ENCODE measurements at places on chromosomes 12 and 14. TPM values are rescaled to one million over a fixed set of nuclear protein-coding genes. Genes with fewer than 3 reads are reported as not detected.

DNA sequence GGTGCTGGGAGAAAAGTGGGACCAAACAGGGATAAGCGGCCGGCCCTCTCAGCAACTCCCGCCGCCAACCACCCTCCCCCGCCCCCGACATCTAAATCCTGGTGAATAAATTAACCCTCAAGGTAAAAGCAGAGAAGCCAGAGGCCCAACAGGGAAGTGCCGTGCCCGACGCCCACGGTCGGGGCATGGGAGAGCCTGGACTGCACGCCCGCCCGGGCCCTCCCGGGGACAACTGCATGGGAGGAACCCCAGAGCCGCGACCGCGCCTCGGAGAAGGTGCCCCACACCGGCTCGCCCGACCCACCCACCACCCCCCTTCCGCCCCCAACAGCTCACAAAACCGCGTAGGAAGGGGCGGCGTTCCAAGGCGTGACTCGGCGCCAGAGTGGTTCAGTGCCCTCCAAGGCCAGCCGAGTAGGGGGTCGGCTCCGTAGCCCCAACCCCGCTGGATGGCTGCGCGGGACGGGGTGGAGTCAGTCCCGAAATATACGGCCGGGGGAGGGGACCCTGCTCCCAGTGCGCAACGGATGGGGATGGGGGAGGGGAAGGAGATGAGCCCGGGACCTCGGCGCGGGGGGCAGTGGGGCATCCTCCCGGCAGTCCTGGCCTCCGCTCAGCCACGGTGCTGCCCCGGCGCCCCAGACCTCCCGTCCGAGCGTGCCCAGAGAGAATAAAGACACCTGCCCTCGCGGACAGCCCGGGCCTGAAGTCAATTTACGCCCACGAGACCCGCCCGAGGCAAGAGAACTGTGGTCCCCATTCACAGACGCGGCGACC lies 732 bp downstream of the SLC25A29 start:
- peak overlapping the region; percentile 96 for H3K27ac ChIP-seq
- peak; percentile 23 for DNase-seq
- H3K27me3 ChIP-seq: no peaks in the 10 kb centered on the region
- H3K4me3 ChIP-seq: peak overlapping the region; percentile 86
- H3K36me3 ChIP-seq: peaks cover 6% of the 10 kb centered on the region
- peaks cover 24% of the 10 kb centered on the region for H3K4me1 ChIP-seq

GUCY2C gene
- 1.2 TPM for total RNA-seq

- H3K27ac ChIP-seq: no peak overlapping the region
- no peaks in the 10 kb centered on the region for H3K4me1 ChIP-seq
- no peak overlapping the region for H3K4me3 ChIP-seq
- DNase-seq: no peak
- no peaks in the 10 kb centered on the region for H3K27me3 ChIP-seq
These were observed 1571.6 kb upstream of the FLRT2 start for GRCh38 chr14:83958359-83958758.

DNA sequence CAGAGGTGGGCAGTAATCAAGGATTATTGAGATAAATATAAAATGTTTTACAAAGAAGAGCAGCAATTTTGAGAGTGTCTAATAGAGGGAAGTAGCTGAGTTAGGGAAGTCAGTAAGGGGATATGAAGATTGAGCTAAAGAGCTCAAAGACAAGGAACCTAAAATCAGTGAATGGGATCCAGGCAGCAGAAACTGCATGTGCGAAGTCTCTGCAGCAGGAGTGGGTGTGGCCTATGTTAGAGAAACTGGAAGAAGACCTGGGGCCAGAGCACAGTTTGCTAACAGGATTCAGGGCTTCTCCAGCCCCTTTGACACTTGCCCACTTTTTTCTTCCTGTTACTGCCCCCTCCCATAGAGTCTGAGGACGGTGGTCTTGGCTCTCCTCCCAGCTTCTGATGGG lies 36.3 kb upstream of the PLXNC1 start:
- peaks cover 2% of the 10 kb centered on the region for H3K27me3 ChIP-seq
- no peak overlapping the region for H3K4me3 ChIP-seq
- H3K27ac ChIP-seq: no peak overlapping the region
- no peaks in the 10 kb centered on the region for H3K36me3 ChIP-seq

DNA sequence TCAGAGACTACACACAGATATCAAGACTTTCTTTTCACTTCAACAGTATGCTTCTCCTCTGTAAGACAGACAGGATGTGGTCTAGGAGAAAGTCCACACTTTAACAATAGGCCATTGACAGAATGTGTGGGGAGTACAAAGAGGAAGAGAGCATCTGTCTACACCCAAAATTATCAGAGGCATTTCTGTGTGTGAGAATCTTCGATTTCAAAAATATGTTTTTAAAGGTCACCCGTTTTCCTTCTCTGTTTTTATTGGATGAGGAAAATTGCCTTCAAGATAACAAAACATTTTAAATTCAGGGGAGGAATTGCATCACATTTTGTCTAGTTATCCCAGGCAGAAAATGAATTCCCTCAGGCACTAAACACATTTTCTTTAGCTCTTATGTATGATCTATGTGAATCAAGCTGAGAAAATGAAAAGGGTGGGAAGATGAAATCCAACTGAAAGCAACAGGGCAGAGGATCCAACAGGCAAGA lies 16.4 kb downstream of the NAV3 start:
- no peaks in the 10 kb centered on the region for H3K27me3 ChIP-seq
- H3K27ac ChIP-seq: no peak overlapping the region
- no peak for DNase-seq
- H3K4me3 ChIP-seq: no peak overlapping the region
- no peaks in the 10 kb centered on the region for H3K36me3 ChIP-seq
- H3K4me1 ChIP-seq: peaks cover 3% of the 10 kb centered on the region

RIMBP2 gene
- total RNA-seq: 31.6 TPM
